ENCODE measurements at places on chromosomes 12 and 14.

DNA sequence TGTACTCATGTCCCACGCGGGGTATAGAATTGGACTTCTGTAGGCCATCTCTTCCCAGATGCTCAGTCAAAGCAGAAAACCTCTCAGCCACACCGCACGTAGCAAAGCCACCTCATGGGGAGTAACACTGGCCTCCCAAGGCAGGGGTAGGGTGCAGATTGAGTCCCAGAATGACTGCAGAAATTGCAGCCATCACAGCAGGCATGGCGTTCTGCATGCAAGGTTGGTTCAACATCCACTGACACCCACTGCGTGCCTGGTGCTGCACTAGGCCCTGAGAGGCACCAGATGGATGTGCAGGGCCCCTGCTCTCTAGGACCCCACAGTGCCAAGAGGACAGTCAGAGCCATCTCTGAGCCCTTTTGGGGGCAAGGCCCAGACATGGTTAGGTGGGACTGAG, 39.9 kb downstream of the RAB35 start:
- DNase-seq = no peak

DNA sequence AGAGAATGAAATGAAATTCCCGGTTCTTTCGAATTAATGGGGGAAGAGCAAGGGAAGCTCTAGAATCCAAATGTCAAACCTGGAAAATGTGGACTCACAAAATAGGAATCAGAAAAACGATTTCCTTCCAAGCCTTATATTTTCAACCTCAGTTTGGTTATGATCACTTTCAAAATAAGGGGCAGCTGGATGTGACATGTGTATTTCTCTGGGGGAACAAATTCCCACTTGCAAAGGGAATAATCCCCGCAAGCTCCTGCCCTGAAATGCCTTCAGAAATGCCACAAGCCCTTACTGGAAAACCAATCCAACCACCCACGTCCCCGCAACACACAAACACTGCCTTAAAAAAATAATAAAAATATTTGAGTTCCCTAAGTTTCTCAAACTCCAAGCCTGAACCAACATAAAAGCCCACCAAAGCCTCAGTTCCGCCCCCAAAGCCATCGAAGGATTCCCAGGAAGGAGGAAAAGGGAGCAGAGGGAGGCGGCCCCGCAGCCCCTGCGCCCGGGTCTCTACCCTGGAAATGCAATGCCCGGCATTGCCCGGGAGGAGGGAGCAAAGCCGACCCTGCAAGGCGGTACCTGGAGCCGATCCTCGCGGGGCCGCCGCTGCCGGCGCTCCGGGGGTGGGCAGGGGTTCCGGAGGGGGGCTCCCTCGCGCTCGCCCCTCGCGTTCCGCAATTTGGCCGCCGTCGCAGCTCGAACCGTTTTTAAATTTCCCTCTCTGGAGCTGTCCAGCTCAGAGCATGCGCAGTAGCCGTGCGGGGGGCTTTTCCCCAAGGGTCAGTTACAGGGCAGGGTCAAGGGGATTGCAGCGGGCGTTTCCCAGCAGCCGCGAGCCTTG, at the start of gene FOXN4:
TSS of gene FOXN4 (minus strand) at position 751 of the 847 bp plus-strand sequence. CDS start 963 bp downstream, outside the sequence.
- no peak for DNase-seq

DNA sequence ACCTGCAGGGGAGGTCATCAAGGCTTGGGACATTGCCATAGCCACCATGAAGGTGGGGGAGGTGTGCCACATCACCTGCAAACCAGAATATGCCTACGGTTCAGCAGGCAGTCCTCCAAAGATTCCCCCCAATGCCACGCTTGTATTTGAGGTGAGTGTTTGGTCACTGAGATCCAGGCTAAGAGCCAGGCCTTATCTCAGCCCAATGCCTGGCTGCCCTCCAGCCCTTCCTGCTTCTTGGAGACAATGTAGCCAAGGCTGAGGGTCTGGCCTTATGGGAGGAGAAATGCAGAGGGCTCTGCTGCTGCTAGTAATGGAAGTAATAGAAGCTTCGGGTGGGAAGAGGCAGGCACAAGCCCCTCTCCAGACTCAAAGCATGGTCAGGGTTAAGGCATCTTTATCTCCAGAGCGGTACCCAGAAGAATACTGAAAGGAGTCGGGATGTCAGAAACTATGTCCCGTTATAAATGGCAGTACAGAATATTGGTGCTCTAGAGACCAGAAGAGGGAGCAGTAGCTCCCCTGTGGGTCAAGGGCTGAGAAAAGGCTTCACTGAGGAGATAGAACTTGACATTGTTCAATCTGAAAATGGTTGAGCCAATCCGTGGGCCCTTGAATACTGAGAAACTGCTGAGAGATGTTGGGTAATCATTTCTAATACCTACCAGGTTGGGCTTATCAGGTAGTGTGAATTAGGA, 3.1 kb downstream of the FKBP4 start:
- no peak for DNase-seq

DNA sequence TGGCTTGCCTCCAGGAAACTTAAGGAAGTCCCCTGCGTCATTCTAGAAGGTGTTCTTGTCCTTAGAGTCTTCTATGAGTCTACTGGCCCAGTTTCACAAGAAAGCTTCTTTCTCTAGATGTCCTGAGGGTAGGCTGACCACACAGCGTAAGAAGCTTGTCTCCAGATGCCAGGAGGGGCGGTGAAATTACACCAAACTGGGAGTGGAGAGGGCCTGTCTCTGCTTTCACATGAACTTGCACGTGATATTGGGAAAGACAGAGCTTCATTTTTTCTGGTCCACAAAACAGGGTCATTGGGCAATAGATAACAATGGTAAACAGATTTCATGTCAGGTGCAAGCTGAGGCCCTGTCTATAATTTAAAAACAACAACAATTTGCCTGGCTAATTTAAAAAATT, 85.7 kb upstream of the TBX3 start:
- no peak for DNase-seq

- DNase-seq = no peak
Measured at GRCh38 chr14:44165286-44165685, 341.8 kb downstream of the FSCB start.

GRCh38 chr14:93888995-93889394, 38.1 kb upstream of the FAM181A start:
- DNase-seq = no peak

DNA sequence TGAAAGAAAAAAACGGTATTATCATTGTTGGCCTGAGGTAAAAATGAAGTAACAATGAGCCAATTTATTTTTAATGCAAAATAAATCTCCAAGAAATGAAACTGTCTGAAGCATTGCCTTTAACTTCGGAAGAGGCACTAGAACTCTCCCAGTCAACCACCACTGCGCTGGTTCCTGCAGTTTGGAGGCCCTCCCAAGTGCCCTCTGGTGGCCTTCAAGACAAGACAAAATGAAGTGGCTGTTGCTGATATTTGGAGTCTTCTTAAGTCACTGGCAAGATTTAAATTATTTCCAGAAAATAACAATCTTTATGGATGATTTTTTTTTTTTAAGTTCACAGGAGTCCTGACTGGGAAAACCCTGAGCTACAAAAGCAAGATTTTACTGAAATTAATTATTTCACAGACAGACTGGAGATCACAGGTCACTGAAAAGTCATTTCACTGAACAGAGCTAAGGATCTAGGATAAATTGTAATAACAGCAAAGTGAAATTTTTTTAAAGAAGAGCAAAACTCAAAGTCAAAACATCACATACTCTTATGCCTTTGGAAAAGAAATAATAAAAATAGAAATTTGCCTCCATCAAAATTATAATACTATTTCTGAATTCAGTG, 58.2 kb downstream of the DICER1 start:
- peak; percentile 53 for DNase-seq

- no peak for DNase-seq
Measured at GRCh38 chr12:26058818-26059217, 66.0 kb downstream of the BHLHE41 start.

DNA sequence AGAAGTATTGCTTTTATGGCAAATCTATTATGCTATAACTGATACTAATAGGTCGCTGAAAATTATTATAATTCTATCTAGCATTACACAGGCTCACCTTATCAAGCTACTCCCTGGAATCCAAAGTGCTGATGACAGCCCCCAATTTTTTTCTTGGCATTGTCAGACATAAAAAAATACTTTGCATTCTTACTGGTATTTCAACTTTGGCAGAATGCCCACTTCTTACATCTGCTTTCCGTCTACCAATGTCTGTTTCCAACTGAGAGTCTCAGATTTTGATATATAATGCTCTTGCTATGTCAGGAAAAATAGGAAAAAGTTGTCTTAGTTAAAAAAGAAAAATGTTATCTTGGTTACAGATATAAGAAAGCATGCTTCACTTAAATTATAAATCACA, 615.4 kb downstream of the C12orf50 start:
- no peak for DNase-seq

GRCh38 chr12:75812271-75813018, 219.1 kb downstream of the PHLDA1 start:
- DNase-seq = no peak

DNA sequence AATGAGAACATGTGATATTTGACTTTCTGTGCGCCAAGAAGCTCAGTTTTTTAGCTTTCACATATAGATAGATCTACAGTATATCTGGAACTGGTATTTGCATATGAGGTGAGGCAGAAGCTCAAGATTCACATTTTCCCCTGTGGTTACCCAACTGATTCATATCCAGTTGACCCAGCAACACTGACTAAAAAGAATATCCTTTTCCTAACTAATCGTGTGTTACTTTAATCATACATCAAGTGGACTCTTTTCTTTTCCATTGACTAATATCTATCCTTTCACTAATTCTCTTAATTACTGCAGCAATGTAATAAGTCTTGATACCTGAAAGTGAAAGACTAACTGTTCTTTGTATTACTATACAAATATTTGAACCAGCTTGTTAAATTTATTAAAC, 236.1 kb downstream of the AEBP2 start:
- DNase-seq = no peak

Data from NCI-H187 treated with DMSO at 0.1 percent for 48 hours (cell line).